ENCODE measurements at places on chromosomes 1 and 21. TPM values are rescaled to one million over a fixed set of nuclear protein-coding genes. Genes with fewer than 3 reads are reported as not detected.

Gene SLC16A4
- 36.9 TPM for total RNA-seq

Gene ALG6
- total RNA-seq = 9.2 TPM

Gene OR2T3
- total RNA-seq = 0.24 TPM

Gene OR10J4
- not detected for total RNA-seq

Gene GOLPH3L
- total RNA-seq = 11.7 TPM

Gene MYBPH
- not detected for total RNA-seq

Gene CFHR5
- total RNA-seq = not detected

Gene SELP
- not detected for total RNA-seq

Gene OR2T33
- not detected for total RNA-seq

Gene IL20
- not detected for total RNA-seq

Gene OR6K3
- under 0.01 TPM for total RNA-seq

Gene TRIM67
- not detected for total RNA-seq

Gene FCRLA
- total RNA-seq = not detected

Gene VASH2
- total RNA-seq = 0.24 TPM

Gene RGS8
- not detected for total RNA-seq

Gene PPOX
- 7.5 TPM for total RNA-seq

Gene TNFRSF14
- total RNA-seq = 22.7 TPM

Gene TMIGD3
- total RNA-seq = not detected
